ENCODE measurements at places on chromosomes 1 and 21.

DNA sequence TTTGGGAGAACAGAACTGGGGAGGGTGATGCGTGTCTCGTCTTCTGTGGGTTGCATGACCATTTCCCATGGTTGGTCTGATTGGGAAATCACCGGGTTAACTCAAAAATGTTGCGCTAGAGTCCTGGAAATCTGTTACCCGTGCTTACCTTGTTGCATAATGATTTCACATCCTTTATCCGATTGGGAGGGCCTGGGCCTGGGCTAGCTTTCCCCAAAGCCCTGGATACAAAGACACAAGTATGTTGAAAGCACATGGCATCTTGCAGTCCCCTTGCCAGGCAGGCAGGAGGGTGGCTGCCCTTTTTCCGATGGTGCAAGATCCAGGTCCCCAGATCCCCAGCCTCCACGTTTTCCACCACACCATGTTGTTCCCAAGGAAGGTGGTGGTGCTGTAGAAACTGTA lies 582 bp downstream of the TRPM2 start:
- no peak for DNase-seq

GRCh38 chr1:247268390-247269045 lies 12.6 kb downstream of the VN1R5 start:
- DNase-seq: no peak

DNA sequence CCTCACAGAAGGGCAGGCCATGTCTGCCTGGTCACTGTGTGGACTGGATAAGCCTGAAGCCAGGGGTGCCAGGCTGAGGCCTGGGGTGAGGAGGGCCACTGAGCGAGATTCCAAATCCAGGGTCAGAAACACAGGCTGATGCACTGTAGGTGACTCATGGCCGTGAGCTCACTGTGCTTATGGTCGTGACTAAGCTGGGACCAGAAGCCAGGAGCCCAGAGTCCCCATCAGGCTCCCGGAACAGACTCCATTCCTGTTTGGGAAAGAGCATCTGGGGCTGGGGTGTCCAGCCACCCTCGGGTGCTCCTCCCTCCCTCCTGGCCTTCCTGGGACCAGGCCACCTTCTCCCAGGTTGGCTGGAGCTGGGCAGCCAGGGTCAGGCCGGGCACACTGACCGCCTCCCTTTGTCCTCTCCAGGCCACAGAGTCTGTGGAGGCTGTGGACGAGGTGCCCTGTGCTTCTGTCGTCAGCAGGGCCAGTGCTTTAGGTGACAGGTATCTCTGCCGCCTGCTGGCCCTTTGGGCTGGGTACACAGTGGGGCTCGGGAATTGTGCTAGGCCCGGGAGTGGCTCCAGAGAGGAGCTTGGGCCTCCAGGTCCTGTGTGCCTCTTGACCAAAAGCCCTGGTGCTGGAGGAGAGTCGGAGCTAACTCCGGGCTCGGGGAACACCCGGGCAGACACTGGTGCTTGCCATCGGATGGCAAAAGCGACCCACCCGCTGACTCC lies 36.7 kb downstream of the AJAP1 start:
- DNase-seq: no peak

- DNase-seq: no peak
Measured at GRCh38 chr1:61120998-61121397, 38.6 kb downstream of the NFIA start.

GRCh38 chr1:197884173-197884572 lies 18.3 kb upstream of the C1orf53 start:
- no peak for DNase-seq

DNA sequence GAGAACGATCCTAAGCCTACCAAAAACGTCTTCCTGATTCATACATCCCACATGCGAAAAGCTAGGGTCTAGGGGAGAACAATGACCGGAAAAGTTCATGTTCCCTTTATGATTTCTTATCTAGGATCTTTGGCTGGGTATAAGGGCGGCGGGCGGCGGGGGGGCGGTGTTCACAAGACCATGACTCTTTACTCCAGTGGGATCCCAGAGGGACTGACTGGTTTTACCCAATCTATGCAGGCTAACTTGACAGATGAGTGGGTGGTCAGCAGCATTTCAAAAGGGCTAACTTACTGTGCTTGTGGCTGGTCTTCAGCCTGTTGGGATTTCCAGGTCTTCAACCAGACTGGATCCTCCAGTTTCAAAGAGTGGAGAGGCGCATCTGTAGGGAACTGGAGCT lies 40.3 kb downstream of the CNIH3 start:
- DNase-seq: no peak

- DNase-seq: no peak
Measured at GRCh38 chr1:46595127-46595526, 8.9 kb downstream of the MKNK1 start.

DNA sequence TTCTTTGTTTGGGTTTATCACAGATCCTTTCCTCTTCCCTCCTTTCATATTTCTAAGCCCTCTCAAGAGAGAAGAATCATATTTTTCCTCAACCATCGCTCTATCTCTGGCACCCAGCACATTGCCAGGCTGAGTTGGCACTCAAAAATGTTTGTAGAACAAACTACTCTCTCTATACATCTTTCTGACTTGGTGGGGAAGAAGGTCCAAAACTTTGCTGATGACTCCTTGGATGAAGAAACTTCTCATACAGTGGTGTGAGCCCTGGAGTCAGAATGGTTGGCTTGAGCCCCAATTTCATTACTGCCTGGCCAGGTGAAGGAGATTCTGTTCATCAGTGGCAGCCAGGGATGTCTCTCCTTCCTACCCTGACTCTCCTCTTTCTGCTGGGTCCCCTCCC lies 11.9 kb downstream of the ALX3 start:
- no peak for DNase-seq

DNA sequence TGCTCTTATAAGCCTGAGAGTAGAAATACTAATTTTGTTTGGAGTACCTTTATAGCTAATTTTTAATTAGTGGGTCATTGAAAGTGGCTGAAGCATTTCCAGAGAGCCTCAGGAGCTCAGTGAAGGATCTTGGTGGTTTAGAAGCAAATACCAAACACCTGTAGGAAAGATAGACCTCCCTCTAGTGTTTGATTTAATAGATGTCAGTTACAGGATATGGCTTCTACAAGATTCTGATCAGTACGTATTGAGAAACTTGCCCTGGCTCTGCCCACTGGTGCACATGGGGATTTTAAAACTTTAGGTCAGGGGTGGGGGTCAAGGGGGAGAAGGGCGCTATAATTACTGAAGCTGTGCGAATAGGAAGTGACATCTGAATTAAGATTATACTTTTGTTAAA lies 122.2 kb downstream of the POU2F1 start:
- no peak for DNase-seq

GRCh38 chr1:113256348-113256729 lies 134.0 kb upstream of the MAGI3 start:
- DNase-seq: no peak

GRCh38 chr1:203557390-203557789 lies 63.4 kb downstream of the OPTC start:
- DNase-seq: no peak

DNA sequence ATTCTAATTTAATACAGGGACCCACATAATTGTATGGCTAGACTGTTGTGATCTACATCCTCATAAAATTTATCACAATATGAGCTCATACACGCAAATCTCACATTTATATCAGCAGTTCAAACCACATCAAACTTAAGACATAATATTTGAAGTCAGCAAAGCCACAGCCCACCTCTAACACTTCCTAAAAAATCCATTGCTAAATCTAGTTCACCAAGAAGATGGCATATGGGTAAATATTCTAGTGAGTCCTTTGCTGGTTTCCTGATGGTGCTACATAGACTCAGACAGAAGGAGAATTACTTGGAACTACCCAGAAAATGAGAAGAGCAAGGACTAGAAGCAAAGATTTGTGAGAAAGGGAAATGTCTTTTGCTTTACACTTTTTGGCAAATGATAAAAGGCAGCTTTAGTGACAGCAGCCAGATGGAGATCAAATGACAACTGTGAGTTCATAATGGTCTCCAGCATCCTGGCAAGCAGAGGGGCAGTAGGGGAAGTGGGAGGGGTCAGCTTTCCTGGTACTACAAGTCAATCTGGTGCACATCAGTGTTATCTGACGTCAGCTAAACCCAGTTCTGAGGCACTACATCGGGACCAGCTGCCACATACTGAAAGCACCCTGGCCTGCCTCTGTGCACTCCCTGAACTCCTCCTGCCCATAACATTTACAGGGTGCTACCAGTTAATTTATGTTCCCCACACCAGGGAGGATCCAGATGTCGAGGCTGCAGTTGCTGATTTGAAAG lies 10.6 kb upstream of the GADD45A start:
- no peak for DNase-seq

DNA sequence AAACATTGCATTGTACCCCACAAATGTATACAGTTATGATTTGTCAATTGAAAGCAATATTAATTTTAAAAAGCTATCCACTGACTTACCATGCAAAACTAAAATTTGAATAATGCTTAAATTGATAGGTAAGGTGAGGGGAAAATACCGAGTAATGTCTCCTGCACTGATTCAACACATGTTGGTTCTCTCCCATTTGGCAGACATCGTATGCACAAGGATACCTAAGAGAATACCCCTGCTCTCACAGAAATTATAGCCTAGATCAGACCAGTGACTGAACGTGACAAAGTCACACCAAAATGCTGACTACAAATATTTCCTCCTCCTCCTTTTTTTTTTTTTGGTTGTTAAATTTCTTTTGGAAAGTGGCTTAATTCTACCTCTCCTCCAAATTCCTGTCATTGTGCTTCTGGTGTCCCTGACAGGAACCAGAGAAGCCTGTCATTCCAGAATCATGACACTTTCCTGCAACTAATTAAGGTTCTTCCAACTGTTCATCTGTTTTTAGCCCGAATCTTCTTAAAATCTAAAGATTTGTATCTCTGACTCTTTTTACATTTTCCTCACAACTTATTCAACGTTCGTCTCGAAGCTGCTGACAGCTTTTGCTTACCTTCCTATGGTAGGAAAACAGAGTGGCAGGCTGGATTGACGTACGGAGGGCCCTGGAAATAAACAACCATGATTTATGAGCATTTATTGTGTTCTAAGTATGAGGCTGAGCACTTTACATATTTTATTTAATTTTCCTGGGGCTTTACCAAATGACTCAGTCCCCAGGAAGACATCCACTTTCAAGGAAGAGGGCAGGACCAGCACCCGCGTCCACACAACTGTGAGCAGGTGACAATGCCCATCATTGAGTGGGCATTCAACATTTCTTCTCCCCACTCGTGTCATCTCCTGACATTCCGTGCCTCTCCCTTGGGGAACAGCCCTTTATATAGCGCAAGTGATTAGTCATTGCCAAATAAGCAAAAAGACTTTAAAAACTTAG lies 57.9 kb upstream of the KCNE2 start:
- no peak for DNase-seq

- DNase-seq: no peak
Measured at GRCh38 chr1:208179263-208179816, 64.8 kb downstream of the PLXNA2 start.

GRCh38 chr1:58119971-58120370 lies 426.6 kb downstream of the OMA1 start:
- DNase-seq: no peak

DNA sequence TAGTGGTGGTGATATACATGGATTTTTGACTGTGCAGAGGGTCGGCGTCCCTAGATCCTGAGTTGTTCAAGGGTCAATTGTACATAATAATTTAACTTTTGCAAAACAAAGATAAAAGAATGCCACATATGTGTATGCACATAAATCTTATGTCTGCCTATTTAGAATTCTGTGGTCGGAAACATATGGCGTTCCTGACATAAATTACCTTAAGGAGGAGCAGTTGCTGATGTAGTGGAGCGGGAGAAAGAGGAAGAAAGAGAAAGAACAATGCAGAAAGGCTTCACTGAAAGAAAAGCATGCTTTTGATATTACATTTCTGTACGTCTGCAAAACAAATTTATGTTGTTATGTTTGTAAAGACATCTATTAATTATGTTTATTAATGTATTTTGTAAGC lies 40.0 kb downstream of the S1PR1 start:
- no peak for DNase-seq

GRCh38 chr1:85445906-85446305 lies 19.1 kb downstream of the DDAH1 start:
- DNase-seq: no peak

- no peak for DNase-seq
Measured at GRCh38 chr1:8382051-8382505, 64.2 kb downstream of the SLC45A1 start.

DNA sequence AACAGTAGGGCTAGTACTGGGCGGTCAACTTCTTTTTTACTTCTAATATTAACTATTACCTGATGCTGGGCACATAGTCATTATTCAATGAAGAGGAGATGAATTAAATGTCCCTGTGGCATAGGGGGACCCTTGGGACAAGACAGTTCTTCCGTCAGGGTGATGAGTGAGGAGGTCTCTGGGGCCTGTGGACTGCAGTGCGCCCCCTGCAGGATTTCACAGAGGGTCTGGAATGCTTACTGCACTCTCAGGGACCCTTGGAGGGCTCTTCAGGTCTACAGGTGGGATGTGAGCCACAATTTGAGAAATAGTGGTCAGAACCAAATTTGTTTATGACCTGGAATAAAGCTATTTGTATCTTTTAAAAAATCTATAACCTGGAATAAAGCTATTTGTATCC lies 149.4 kb downstream of the FAM78B start:
- no peak for DNase-seq

DNA sequence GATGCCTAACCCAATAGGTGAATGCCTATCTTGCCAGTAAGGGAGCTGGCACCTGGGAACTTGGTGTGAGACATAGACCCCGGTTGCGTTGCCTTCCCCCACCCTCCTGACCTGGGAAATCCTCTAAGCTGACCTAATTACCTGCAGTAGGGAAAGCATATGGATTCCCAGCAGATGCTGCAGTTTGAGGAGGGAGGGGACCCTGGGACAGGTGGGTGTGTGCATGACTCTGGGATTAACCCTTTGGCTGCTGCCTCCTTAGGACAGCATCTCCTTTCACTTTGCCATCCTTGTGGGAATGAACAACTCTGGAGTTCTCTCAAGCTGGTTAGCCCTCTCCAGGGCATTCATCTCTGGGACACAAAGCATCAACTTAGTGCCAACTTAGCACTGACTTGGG lies 16.4 kb upstream of the NFASC start:
- no peak for DNase-seq

- no peak for DNase-seq
Measured at GRCh38 chr1:180909005-180909414, 3.7 kb upstream of the KIAA1614 start.

DNA sequence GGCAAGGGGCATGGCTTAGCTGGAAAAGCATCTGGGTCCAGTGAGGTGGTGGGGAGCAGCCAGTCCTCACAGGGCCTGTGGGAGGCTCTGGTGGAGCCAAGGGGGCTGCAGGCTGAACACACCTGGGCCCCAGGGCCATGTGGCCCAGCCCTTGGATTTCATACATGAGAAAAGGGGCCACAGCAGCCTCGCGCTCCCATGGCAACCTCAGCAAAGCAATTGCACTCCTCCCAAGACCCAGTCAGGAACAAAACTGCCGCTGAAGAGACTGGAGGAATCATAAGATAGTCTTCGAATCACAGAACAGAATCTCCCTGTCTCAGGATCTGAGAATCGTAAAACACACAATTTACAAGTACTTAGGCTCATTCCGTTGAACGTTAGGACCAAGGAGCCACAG lies 24.6 kb downstream of the LRP8 start:
- DNase-seq: no peak

GRCh38 chr1:9721606-9722377 lies 70.3 kb downstream of the PIK3CD start:
- DNase-seq: peak; percentile 75

Data from activated CD8-positive, alpha-beta memory T cell treated with anti-CD3 and anti-CD28 coated beads for 48 hours (primary cell).